ENCODE measurements at places on chromosomes 2 and 18.

GRCh38 chr2:231634951-231635875, 42.5 kb downstream of the TEX44 start:
- peak; percentile 63 for DNase-seq

- DNase-seq, result no peak
These were observed 74.5 kb downstream of the EPB41L3 start for GRCh38 chr18:5469340-5469739.

DNA sequence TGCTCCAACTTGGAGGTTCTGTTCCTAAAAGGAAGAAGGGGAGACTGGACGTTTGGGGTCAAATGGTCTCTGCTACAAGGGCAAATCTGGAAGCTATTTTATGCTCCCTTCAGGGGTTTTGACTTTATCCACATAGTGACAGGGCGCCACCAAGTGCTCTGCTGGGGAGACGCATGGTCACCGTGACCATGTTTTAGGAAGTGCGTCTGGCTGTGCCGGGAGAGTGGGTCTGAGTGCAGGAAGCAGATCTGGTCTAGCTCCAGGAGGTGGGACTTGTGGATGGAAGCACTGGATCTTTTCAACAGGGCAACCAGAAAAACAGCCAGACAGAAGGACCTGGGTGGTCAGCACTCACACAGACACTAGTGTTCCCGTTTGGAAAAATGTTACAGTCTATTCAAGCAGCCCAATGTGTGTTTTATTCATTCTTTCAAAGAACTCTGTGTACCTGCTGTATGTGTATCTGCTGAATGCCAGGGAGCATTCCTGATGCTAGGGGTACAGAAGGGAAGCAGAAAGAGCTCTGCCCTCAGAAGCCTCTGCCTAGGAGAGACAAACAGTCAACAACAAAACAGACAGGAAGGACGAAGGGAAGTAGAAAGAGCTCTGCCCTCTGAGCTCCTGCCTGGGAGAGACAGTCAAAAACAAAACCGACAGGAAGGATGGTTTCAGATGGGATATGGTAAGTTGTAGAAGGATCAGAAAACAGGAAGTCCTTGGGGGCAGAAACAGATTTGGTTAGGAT, 14.3 kb downstream of the IMPA2 start:
- DNase-seq, result peak; percentile 76

GRCh38 chr18:50075772-50076171, 119.2 kb downstream of the MYO5B start:
- no peak for DNase-seq
